ENCODE measurements at places on chromosomes 6 and 20.

GRCh38 chr6:111482188-111482958 lies 645 bp downstream of the REV3L start:
- DNase-seq: peak; percentile 67

GRCh38 chr6:143283887-143284645 lies 166.4 kb downstream of the ADAT2 start:
- peak; percentile 14 for DNase-seq

DNA sequence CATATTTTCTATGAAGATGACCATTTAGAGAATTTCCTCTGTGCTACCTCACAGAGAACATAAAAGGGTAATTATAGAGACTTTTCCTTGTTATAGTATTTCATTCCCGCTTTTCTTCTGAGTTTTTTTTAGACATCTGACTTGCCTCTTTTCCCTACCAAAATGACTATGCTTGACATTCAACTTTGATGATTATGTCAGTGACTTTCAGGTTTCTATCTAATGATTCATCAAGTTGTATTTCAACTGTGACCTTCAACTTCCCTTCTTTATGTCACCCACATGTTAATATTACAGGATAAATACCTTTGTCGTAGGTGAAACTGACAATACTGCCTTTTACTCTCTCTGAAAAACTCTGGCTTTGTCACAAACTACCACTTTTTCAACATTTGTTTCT lies 95.3 kb downstream of the MLIP start:
- DNase-seq: peak; percentile 7

DNA sequence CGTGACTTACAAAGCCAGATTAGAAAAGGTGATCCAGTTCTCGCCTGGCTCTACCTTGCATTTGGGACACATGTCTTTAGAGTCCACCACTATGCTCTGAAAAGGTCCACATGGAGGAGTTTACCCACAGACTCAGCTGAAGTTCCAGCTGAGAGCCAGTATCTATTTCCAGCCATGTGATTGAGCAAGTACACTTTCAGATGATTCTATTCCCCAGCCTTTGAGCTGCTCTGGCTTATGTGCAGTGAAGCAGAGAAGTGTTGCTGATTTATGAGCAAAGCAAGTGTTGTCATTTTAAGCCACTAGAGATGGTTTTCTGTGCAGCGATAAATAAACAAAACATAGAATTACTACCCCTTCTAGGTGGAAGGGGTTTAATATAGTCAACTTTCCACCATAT lies 520.8 kb upstream of the RNF217 start:
- DNase-seq: no peak

GRCh38 chr6:40671001-40671693 lies 84.0 kb upstream of the LRFN2 start:
- DNase-seq: no peak

DNA sequence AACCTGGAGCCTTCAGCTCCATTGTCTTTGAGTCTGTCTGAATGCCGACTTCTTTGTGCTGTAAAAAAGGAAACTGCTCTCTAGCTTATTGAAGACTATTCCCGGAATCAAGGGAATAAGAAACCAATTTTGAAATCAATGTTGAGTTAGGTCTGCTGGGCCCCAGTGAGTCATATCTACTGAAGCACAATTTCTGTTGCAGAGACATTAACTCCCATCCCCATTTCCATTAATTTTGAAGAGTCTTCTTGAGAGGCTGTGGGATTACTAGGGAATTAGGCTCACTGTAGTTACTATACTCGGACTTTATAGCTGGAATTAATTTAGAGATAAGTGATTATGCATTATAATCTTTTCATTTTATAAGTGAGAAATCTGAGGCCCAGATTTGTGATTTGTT lies 116.7 kb downstream of the SLC35F1 start:
- DNase-seq: no peak

GRCh38 chr20:58891718-58892140 lies 39.2 kb downstream of the GNAS start:
- peak; percentile 62 for DNase-seq

DNA sequence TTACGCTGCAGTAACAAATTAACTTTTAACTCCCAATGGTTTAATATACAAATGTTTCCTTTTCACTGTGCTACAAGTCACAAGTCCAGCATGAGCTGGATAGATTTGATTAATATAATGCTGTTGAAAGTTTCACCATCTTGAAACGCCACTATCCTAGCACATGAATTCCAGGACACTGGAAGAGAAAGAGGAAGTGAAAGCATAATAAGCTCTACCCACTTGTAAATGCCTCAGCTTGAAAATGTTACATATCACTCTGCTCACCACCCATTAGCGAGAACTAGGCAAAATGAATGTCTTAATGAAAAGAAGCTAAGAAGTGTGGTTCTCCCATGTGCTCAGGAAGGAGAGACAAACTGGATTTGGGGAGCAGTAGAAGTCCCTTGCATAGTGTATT lies 46.9 kb downstream of the PCSK2 start:
- DNase-seq: no peak

DNA sequence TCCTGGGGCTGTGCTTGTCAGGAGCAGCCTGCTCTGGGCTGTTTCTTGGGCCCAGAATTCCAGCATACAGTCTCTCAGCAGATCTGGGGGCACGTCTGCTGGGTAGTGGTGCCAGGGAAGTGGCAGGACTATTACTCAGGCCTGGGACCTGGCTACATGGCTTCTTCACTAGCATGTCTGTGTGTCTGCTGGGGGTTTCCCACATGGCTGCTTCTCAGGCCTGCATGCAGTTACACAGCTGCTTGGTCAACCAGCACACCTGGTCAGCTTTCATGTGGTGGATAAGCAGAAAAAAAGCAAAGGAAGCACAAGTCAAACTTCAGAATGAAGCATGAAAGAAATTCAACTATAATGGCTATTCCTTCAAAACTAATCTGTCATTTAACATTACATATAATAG lies 316.2 kb upstream of the NOX3 start:
- no peak for DNase-seq

- DNase-seq: no peak
Measured at GRCh38 chr6:161815965-161816364, 542.1 kb upstream of the AGPAT4 start.

DNA sequence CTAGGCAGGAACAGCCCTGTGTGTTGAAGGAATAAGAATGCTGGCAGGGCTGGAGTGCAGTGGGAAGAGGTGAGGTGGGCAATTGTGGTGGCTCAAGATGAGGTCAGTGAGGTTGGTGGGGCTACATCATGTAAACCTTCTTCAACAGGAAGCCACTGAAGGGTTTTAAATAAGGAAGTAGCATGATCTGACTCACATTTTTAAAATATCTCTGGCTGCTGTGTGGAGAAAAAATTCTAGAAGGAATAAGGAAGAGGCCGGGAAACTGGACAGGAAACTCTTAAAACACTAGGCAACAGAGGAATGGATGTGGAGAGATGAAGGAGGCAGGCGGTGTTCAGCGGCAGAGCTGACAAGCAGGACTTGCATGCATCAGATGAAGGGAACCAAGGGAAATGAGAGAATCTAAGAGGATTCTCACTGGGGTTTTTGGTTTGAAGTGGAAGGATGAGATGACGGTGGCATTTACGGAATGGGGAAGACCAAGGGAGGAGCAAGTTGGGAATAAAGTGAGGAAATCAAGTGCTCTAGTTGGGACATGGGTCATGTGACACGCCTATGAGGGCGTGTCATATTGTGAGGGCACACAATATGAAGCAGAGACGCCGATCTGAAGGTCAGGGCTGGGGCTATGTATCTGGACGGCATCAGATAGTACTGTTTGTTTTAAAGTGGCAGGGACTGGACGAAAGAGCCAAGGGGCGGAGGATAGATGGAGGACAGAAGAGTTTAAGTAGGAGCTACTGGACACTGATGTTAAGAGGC lies 18.2 kb downstream of the TMEM242 start:
- peak; percentile 59 for DNase-seq

DNA sequence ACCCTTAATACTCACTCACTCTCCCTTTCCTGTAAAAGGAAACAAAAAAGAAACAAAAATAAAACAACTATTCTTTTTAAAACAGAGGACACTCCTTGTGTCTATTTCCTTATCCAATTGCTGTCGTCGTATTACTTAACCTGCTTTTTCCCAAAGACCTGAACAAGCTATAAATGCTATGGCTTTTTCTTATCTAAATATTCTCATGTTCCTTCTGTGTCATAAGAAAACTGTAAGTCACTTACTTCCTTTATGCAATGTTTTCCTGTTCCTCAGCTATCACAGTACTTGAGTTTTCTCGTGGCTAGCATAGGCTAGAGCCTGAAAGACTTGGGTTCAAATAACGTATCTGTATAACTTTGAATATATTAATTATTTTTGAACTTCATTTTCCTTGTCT lies 99.2 kb downstream of the IRAK1BP1 start:
- no peak for DNase-seq

DNA sequence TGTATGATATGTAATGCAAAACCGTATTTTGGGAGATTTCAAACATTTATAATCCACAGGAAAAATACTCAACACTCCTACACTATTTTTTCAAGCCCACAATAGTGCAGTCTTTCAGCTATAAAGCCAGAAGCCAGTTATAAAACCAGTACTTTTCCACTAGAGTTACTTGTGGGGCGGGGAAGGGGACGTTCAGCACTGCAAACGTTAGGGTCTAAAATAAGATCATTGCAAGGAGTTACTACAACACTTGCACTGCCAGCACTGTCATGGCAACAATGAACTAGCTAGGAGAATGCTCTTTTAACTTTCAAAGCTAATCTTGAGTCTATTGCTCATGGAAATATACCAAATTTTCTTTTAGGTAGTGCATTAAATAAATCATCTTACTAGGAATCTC lies 14.7 kb downstream of the SESN1 start:
- no peak for DNase-seq

DNA sequence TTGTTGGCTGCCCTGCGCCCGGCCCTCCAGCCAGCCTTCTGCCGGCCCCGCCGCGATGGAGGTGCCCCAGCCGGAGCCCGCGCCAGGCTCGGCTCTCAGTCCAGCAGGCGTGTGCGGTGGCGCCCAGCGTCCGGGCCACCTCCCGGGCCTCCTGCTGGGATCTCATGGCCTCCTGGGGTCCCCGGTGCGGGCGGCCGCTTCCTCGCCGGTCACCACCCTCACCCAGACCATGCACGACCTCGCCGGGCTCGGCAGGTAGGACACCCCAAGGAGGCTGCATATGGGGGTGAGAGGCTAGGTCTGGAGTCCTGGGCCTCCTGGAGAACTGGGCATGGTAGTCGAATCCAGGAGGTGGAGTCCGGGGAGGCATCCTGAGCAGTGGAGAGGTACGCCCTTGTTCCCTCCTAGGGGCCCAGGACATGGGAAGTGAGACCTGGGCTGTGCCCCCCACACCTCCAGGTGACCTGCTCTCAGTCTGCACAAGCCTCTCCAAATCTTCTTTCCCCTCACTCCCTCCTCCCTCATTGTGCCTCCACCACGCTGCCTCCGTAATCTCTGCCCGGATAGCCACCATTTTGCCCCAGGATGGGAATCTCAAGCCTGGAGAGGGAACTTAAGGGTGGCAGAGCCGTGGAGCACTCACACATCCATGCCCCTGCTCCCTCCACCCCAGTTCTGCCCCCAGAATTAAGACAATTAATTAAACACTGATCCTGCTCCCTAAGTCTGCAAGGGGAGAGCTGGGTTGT lies 541 bp downstream of the CDC25B start:
- DNase-seq: no peak

- DNase-seq: peak; percentile 64
Measured at GRCh38 chr6:80742481-80742880, 636.0 kb downstream of the BCKDHB start.

- peak; percentile 98 for DNase-seq
Measured at GRCh38 chr6:106128981-106129781, 43.0 kb downstream of the PRDM1 start.

GRCh38 chr6:88050140-88050818 lies 2.6 kb downstream of the SPACA1 start:
- DNase-seq: no peak

DNA sequence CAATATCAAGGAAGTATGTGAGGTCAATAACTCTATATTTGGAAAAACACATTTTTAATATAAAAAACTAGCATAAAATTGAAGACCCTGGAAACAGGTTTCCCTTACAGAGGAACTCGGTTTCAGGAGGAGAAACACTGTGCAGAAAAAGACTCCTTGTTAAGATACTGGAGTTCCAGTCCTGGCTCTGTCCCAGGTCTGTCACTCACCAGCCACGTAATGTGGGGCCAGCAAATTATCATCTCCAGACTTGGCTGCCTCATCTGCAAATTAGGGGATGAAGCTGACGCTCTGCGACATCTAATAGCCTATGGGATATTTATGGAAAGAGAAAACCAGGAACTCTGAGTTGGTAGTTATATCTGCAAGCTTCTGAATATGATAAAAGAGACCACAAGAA lies 702.7 kb downstream of the EPHA7 start:
- DNase-seq: no peak

DNA sequence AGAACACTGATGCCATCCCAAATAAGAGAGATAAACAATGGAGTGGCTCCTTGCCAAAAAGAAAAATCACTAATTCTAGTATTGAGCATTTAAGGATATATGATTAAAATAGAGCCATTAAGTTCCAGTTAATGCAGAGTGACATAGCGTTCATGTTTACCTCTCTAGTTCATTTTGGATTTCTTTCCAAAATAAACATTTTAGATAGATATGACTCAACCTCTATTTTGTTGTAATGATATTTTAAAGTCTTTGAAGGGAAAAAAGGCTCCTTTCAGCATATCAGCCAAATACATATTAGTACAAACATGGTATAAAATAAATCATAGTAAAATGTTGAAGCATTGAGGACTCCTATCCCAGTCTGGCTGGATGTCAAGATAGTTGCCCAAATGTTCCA lies 33.4 kb downstream of the RWDD2A start:
- no peak for DNase-seq

GRCh38 chr6:2441601-2442475 lies 196.4 kb upstream of the GMDS start:
- no peak for DNase-seq

- peak; percentile 18 for DNase-seq
Measured at GRCh38 chr6:68633972-68634725, 933 bp upstream of the ADGRB3 start.

DNA sequence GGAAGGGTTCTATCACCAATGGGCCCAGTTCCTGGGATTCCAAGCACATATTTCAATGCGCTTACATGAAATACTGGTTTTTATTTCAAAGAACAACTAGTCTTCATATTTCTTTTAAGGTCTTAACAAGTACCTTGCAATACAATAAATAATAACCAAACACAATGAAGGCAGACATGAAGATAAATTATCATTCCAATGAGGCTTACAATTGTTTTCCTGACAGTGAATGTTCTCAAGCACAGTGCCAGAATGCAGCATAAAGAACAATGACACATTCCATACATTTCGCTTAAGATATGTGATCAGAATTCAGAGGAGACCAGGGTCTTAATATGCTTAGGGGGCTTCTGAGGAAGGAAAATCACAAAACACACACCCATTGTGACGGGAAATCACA lies 26.3 kb downstream of the RAMACL start:
- DNase-seq: no peak

GRCh38 chr20:50996901-50997865 lies 25.7 kb downstream of the KCNG1 start:
- DNase-seq: peak; percentile 68

GRCh38 chr6:79010422-79010821 lies 67.6 kb downstream of the PHIP start:
- no peak for DNase-seq

GRCh38 chr6:95227351-95227750 lies 350.0 kb upstream of the MANEA start:
- DNase-seq: no peak
